CD4-positive, alpha-beta T cell treated with Interleukin-6 at 100 ng/mL for 8 hours (primary cell): ENCODE measurements at places on chromosomes 11 and 22.

DNA sequence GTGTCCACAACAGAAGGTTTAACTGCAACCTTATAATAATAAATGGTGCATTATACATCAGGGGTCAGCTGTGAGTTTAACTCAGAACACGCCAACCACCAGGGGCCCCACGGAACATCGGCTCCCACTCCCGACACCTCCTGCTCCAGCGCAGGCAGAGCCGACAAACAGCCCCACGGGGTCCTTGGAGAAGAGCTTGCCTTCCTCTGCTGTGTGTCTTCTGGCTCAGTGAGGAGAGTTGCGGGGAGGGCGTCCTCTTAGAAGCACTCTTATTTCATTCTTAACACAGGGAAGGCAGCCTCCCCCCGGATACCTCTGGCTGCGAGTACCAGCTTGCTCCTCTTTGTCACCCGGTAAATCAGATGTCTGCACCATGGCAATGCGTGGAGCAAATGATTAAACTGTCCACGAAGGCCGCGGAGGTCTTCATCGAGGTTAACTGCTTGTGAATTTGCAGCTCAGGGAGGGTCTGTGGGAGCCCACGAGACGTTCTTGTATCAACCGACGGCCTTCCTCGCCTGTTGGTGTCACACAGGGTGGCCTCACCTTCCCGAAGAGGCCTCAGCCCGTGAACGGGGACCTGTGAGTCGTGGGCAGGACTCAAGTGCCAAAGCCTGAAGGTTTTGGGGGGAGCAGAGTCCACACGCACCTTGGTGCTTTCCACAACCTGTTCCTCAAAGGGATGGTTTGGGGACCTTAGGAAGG is 464.0 kb downstream of the BRD1 start:
- no peak for DNase-seq

DNA sequence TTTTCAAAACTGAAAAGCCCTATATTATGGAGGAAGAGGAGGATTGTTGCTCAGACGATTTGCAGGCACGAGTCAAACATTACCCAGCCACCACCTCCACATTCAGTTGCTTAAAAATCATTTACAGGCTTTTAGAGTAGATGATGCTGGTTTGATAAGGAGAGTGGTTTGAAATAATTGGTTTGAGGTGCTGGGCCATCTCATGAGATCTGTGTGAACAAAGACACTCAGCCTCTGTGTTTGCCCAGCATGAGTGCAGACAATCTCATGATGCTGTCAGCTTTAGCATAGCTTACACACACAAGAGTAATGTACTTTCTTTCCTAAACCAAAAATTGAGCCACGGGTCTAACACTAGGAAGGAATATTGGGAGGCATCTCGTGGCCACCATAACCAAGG is 4.3 kb downstream of the SLC43A3 start:
- no peak for DNase-seq

DNA sequence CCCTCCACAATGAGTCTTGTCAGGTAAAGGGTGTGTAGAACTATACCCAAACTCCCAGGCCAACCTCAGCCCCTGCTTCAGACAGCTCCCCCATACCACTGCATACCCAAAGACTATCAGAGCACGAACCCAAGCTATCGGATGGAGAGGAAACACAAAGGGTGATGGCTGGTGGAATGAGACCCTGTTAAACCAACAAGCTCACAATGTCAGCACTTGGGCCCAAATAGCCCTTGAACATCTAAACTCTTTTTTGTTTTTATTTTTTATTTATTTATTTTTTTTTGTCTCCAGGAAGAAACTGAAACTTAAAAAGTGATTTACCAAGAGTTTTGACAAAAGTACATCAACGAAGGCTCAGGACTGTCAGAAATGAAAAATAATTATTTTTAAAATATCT is 10.6 kb downstream of the DGCR2 start:
- no peak for DNase-seq

DNA sequence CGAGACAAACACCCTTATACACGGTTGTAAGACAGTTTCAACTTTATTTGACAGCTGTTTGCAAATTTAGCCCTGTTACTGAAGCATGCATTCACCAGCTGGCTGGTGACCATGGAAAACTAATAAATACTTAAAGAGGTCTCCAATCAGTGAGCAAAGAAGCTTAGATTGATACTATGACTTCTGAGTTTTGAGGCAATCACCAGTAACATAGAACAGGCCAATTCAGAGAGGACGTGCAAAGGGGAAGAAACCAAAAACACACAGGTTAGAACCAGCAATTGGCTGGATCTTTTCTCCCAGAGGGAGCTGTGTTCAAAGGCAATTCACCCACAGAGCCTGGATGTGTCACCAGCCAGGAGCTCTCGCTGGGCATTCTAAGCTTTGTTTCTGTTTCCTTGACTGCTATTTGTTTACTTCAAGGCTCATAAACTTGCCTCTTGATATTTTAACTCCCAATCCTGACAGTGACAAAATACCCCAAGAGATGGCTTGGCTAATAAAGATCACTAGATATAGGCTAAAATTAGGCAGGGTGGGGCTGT is 113.6 kb upstream of the MTMR2 start:
- no peak for DNase-seq

DNA sequence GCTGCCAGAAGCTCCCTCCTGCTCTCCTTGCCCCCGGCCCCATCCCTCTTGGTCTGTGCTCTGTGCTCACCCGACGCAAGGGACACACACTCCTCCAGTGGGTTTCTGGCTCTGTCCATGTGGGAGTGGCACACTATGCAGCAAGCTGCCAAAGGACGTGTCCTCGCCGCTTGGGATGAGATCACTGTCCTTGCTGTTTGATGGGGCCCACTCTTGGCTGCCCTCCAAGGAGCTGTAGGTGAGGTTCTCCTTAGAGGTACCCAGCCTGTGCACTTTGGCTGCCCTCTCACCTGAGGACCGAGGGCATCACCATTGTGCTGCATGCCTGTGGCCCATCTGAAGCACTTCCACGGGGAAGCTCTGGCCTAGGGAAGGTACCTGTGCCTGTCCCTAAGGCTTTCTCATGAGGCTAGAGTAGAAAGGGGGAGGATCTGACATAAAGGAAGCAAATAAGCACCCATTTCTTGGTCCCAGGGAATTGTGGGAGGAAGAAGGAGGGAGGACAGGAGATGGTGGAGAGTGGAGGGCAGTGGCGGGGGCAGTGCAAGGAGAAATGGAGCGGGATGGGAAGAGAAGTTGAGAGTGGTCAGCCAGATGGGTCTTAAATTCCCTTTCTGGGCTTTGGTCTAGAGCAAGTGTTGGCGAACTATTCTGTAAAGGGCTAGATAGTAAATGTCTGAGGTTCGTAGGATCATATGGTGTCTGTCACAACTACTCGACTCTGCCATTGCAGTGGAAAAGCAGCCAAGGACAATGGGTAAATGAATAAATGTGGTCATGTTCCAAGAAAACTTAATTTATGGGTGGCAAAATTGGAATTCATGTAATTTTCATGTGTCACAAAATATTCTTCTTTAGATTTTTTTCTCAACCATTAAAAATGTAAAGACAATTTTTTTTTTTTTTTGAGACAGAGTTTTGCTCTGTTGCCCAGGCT is 47.0 kb upstream of the AMPD3 start:
- DNase-seq: no peak

DNA sequence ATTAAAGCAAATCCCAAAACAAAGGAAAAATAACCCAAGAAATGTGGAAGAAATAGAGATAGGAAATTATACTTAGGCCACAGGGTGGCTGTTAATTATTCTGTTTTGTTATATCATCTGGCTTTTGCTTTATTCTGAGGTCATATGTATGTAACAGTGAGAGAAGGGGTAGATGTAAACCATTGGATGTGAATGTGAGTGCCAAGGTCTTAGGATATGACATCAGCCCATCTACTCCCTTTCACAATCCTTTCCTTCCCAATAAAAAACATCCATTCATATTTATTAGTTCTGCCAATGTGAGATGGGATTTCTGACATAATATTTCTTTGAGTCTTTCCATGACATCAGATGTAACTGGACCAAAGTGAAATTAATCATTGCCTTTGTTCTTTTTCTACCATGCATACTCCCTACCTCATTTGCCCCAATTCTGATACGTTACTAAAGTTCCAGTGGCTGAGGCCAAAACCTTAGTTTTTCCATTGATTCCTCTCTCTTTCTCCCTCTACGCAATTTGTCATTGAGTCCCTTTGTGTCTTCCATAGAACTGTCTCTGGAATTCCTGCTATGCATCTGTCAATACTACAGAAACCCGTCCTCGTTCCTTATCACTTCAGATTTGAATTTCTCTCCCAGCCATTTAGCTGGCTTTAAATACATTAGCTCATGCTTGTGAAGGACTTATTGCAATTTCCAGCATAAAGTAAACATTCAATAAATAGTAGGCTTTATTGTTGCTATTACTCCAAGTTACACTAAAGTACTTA is 170.3 kb downstream of the ARHGAP42 start:
- no peak for DNase-seq

GRCh38 chr11:63835158-63835545 is 3.8 kb upstream of the MARK2 start:
- no peak for DNase-seq

DNA sequence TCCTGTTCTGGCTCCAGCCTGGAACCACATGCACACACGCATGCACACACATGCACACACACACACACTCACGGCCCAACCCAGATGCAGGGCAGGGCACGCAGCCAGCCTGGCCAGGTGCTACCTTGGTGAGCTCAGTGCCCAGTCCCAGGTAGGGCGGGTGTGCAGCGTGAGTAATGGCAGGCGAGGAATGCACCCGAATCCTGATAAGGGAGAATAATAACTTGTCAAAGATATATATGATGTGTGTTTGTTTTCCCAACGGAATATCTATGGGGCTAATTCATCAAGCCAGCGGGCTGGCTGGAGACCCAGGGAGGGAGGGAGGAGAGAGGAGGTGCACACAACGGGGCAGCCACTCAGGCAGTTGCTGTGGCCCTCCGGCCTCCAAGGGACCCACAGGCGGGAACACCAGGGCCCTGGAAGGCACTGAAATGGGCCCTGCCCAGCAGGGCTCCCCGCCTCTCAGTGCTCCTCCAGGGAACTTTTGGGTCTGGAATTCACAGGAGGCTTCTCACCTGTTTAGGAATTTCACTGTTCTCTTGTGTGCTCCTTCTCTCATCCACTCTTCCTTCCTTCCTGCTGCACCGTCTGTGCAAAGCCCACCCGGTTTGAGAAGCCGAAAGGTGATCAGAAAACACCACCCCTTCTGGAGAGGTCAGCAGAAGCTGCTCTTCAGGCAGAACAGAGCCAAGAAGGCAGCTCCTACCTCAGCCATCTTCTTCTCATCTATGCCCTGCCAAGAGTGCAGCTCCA is 79.0 kb downstream of the BUD13 start:
- no peak for DNase-seq

GRCh38 chr22:49328118-49328475 is 499.6 kb downstream of the BRD1 start:
- no peak for DNase-seq

DNA sequence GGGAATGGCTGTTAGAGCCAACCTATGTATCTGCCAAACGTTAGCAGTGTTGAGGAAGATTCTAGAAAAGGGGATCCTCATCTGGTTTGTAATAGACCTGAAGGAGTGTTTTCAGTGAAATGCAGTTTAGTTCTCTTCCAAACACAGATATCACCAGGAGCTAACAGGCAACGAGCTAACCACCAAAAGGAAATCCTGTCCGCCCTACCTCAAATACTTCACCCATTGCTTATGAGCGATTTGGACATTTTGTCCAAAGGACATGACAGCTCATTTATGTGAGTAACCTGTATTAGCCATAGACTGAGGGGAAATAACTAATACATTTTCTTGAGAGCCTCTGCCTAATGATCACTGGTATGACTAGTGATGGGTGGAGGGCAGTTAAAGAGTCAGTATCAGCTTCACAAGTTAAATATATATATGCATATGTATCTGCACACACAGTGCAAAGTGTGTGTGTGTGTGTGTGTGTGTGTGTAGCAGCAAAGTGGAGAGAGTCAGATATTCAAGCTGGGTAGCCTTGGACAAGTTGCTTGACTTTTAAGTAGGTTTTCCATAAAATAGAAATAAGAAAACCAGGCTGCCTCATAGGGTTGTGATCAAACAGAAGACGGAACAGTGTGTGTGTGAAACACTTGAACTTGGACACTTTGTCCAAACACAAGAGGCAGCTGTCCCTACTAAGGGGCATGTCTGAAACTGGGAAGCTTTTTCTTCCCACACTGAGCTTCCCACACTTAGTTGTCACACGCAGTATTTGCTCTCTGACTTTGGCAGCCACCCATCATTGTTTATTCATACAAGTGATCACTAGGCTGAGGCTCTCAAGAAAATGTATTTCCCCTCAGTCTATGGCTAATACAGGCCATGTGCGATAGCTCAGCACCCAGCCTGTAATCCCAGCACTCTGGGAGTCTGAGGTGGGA is 940 bp upstream of the C11orf91 start:
- no peak for DNase-seq

DNA sequence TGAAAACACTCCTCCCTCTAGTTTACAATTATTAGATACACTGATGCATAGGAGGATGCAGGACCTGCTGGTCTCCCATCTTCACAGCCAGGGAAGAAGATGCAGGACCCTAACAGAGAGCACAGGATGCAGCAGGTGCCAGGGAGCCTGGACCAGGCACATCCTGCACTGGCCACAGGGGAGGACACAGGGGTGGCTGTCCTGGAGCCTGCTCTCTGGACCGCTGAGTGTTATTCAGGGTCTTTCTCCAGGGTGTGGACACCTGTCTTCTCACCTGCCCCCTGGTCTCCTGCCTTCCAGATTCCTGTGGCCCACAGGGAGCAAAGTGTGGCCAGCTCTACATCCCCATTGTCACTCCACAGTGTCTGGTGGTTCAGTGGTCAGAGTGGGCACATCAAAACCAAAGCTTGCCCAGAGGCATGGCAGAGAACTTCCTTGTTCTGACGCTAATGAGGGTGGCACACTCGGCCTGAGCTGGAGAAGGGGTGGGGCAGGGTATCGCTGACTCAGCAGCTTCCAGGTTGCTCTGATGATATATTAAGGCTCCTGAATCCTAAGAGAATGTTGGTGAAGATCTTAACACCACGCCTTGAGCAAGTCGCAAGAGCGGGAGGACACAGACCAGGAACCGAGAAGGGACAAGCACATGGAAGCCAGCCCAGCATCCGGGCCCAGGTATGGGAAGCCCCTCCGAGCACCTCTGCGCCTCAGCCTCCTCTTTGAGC is at the start of gene APOBEC3A:
Gene APOBEC3A, plus strand, starts transcription at position 564 of the 725 bp plus-strand sequence. Its CDS starts 83 bp downstream, at position 647.
- DNase-seq: no peak
